ENCODE measurements at places on chromosomes 16 and 17. TPM values are rescaled to one million over a fixed set of nuclear protein-coding genes. Genes with fewer than 3 reads are reported as not detected.
A peak's percentile ranks its signal among the peaks of the same experiment; 100 is the strongest.

The SPATA32 gene
- total RNA-seq: 1.7 TPM

The ANKRD13B gene
- total RNA-seq: 7.9 TPM

The FAM171A2 gene
- 0.14 TPM for total RNA-seq

The KRT28 gene
- not detected for total RNA-seq

DNA sequence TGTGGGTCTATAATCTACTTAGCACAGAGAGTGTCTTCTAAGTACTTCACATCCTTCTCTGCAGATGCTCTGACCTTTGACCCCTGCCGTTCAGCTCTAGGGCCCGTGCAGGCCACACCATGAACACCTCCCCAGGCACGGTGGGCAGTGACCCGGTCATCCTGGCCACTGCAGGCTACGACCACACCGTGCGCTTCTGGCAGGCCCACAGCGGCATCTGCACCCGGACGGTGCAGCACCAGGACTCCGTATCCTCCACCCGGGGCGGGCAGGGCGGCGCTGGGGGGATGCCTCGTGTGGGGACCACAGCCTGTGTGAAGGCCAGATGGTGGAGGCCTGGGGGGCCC lies 686 bp downstream of the MLST8 start:
- DNase-seq: no peak

GRCh38 chr17:74567397-74567796 lies at the start of gene CD300H:
TSS of gene CD300H (minus strand) at chr17:74567509.
- no peak for DNase-seq

- DNase-seq: no peak
Observed at GRCh38 chr16:85091522-85091910, 20.8 kb downstream of the CIBAR2 start.

GRCh38 chr16:82585675-82586074 lies 41.1 kb upstream of the CDH13 start:
- DNase-seq: no peak

GRCh38 chr17:57861790-57862693 lies 12.2 kb upstream of the MRPS23 start:
- DNase-seq: no peak

DNA sequence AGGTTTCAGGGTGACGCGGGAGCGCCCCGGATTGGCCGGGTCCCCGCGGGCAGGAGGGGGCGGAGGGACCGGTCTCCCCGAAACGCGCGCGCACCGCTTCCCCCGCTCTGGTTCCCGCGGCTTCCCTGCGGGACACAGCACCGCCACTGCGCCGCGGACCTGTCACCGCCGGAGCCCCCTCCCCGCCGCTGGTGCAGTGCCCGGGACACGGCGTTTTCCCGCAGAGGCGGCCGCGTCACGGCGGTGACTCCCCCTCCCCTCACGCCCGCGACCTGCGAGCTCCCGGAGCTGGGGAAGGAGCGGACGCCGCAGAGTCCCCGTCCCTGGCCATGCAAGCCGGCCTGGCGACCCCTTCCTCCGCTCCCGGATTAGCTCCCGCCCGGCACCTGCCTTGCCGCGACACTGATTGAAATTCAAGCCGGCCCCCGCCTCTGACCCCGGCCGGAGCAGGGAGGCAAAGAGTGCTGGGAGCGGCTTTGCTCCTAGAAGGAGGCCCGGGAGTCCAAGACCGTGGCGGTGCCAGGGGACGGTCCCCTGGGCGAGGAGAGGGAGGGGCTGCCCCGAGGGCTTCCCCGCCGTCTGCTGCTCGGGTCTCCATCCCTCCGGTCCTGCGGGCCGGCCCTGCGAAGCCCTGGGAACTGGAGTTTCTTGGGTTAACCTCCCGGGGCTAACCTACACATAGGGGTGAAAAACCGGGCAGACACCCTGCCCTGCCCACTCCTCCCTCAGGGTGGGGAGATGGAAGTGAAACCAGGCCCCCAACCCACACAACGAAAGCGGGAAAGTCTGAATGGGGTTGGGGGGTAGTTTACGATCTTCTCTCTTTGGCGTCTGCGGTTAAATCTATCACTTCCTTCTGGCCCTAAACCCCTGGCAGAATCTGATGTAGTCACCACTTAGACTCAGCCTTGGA lies 1.0 kb downstream of the RHBDL3 start:
- peak; percentile 39 for DNase-seq

DNA sequence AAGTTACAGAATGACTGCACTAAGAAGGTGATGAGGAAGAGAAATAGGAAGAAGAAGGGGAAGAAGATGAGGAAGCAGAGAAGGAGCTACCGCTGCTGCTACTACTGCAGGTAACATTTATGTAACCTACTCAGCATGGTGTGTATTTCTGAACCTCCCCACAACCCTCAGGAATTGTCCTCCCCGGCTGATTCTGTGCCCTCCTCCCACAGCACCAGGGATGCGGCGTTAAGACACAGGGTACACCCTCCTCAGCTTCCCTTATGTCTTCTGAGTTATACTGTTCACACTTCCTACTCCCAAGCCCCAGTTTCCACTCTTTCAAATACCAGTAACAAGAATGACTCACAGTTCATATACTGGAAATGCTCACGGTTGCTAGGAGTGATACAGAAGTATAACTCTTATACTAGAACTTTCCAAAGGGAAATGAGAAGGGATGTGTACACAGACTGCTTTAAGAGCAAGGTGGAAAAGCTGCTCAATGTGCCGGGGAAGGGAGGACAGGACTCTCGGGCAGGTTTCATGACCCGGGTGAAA lies 224.5 kb upstream of the PSMD7 start:
- DNase-seq: no peak

Measured in activated T-cell treated with anti-CD3 and anti-CD28 coated beads, Interleukin-2, amount 50 U/mL, for 72 hours (primary cell).